T-helper 2 cell treated with Interferon-gamma antibody and Interleukin-4, amounts not matched to agents 100 ng/mL and 5 ng/mL, for 36 hours (primary cell): ENCODE measurements at places on chromosomes 2 and 18. TPM values are rescaled to one million over a fixed set of nuclear protein-coding genes. Genes with fewer than 3 reads are reported as not detected.

The NRP2 gene
- 44.2 and 47.0 TPM in 2 replicates for total RNA-seq

The LOXHD1 gene
- not detected in 2 replicates for total RNA-seq

The EVX2 gene
- total RNA-seq, result not detected in 2 replicates

The LHCGR gene
- not detected in 2 replicates for total RNA-seq

The UGT1A6 gene
- total RNA-seq, result not detected in 2 replicates

The MAP2 gene
- total RNA-seq, result 0.05 TPM in 1 of 2 replicates, not detected in the other
